Esophagus squamous epithelium (tissue), 5 donors: ENCODE measurements at places on chromosomes 16 and 17.

- no peak overlapping the region for H3K4me3 ChIP-seq
- H3K36me3 ChIP-seq = no peaks in the 10 kb centered on the region
- no peak for DNase-seq
- H3K4me1 ChIP-seq = no peaks in the 10 kb centered on the region
- no peak overlapping the region for H3K27ac ChIP-seq
Observed at GRCh38 chr16:51388516-51388951, 237.5 kb upstream of the SALL1 start.

DNA sequence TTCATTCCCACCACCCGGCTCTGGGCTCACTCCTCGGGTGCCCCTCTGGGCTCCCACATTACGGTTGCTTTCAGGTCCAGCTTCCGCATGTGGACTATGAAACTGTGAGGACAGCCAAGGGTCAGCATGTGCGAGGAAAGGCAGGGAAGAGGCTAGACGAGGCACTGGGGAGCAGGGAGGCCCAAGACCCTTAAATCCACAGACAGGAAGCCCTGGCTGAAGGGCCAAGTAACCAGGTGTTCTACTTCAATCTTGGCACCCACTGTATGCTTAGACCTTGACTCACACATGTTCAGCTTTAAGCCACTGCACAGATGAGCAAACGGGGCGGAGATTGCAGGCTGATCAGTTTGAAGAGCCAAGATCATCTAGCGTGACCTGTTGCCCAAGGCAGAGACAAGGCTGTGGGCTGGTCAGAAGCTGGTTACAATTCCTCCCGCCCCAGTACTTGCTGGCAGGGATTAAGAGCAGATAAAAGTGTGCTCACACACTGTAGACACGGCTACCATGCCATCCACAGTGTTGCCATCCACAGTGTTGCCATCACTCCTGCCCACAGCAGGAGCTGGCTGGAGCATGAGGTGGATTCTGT is at the start of gene CES4A:
TSS of gene CES4A (plus strand) at position 393 of the 592 bp plus-strand sequence. CDS start at position 577, 184 bp downstream.
- no peaks in the 10 kb centered on the region for H3K36me3 ChIP-seq
- H3K4me3 ChIP-seq = no peak within 1 kb of the TSS
- H3K27ac ChIP-seq = no peak within 1 kb of the TSS
- DNase-seq = no peak
- H3K4me1 ChIP-seq = peaks cover 4% of the 10 kb centered on the region

- H3K27me3 ChIP-seq = no peaks in the 10 kb centered on the region
- H3K4me1 ChIP-seq = peaks cover 6% of the 10 kb centered on the region
- no peak overlapping the region for H3K4me3 ChIP-seq
- no peak for DNase-seq
- H3K27ac ChIP-seq = no peak overlapping the region
- H3K36me3 ChIP-seq = no peaks in the 10 kb centered on the region
Observed at GRCh38 chr16:80002261-80002660, 401.7 kb upstream of the MAF start.

- DNase-seq = no peak
- H3K4me3 ChIP-seq = peak overlapping the region; percentile 36
- peaks cover 40% of the 10 kb centered on the region for H3K36me3 ChIP-seq
- H3K4me1 ChIP-seq = peaks cover 3% of the 10 kb centered on the region
- no peaks in the 10 kb centered on the region for H3K27me3 ChIP-seq
Observed at GRCh38 chr16:2090777-2091546, 43.2 kb downstream of the TSC2 start.
